ENCODE measurements at places on chromosomes 4 and X. TPM values are rescaled to one million over a fixed set of nuclear protein-coding genes. Genes with fewer than 3 reads are reported as not detected.

The TRIM2 gene
- not detected for total RNA-seq

The CT45A1 gene
- total RNA-seq: not detected

The POU3F4 gene
- not detected for total RNA-seq

The GYPB gene
- total RNA-seq: not detected

The SUV39H1 gene
- total RNA-seq: 32.2 TPM

The HTR2C gene
- total RNA-seq: not detected

The UGT8 gene
- total RNA-seq: not detected

The CHST7 gene
- total RNA-seq: 6.9 TPM

The CLCN3 gene
- 28.1 TPM for total RNA-seq

The MAGEC1 gene
- total RNA-seq: not detected

The PRRG3 gene
- total RNA-seq: not detected

The NDST4 gene
- not detected for total RNA-seq

The BMP2K gene
- 17.3 TPM for total RNA-seq

The SSX4 gene
- total RNA-seq: not detected

The CACNA1F gene
- total RNA-seq: 0.07 TPM

The MAGEA3 gene
- not detected for total RNA-seq

The COL25A1 gene
- total RNA-seq: not detected

The SSX2B gene
- not detected for total RNA-seq

The EGF gene
- total RNA-seq: not detected

The SRPX2 gene
- total RNA-seq: not detected

The ARHGAP36 gene
- not detected for total RNA-seq

The GK gene
- total RNA-seq: 67.5 TPM

The SLC25A14 gene
- 9.1 TPM for total RNA-seq

The FGFBP2 gene
- 2.0 TPM for total RNA-seq

The GJB1 gene
- total RNA-seq: not detected

The FAM184B gene
- not detected for total RNA-seq

The GUF1 gene
- total RNA-seq: 38.4 TPM

The WNK3 gene
- total RNA-seq: 0.12 TPM

The CLIC2 gene
- total RNA-seq: 0.17 TPM

The SCARB2 gene
- 1.7 TPM for total RNA-seq

The ITGB1BP2 gene
- 7.3 TPM for total RNA-seq

The IBSP gene
- not detected for total RNA-seq

The ANKRD50 gene
- total RNA-seq: 0.05 TPM

The STARD8 gene
- total RNA-seq: 3.3 TPM

The MAGEB1 gene
- total RNA-seq: not detected
